Mesenchymal stem cell (in vitro differentiated cells and primary cell): ENCODE measurements at places on chromosomes 2 and 18.
A peak's percentile ranks its signal among the peaks of the same experiment; 100 is the strongest.

DNA sequence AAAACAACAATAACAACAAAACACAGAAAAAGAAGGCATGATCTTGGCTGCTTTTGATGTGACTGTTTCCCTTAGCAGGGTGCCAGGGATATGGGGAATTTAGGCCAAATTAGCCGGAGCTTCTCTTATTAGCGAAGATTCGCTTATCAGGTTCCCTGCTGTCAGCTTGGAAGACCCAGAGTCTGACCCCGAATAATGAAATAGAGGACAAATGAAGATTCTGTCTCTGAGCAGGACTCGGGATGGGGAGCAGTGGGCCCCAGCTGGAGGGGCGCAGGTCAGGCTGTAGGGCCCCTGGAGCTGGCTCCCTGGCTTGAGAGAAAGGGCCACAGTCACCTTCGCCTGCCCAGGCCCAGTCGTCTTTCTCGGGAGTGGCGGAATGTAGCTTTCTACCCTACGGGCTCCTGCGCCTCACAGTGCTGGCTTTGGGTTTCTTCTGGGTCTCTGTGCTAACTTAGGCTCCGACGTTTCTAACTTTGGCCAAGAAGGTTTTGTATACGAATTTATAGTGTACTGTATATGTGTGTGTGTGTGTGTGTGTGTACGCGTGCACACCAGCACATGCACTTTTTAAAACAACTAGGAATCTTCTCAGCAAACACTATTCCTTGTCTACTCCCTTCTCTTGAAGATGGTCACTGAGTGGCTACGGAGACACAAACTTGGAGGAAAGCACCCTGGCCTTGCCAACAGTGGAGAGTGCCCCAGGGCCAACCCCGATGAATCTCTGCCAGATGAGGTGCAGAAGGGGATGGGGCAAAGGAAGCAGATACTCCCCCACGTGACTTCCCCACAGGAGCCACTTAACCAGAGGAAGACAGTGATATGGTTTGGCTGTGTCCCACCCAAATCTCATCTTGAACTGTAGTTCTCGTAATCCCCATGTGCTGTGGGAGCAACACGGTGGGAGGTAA lies 195.6 kb upstream of the COPS8 start:
- peaks cover 3% of the 10 kb centered on the region for H3K4me1 ChIP-seq
- no peak for DNase-seq
- no peak overlapping the region for H3K27ac ChIP-seq
- no peak overlapping the region for H3K4me3 ChIP-seq

- peak; percentile 55 for DNase-seq
- H3K4me3 ChIP-seq: no peak overlapping the region
- no peaks in the 10 kb centered on the region for H3K36me3 ChIP-seq
- no peaks in the 10 kb centered on the region for H3K4me1 ChIP-seq
- H3K27ac ChIP-seq: no peak overlapping the region
Observed at GRCh38 chr2:165720511-165720910, 73.5 kb downstream of the GALNT3 start.

GRCh38 chr2:163123526-163123925 lies 285.0 kb upstream of the KCNH7 start:
- DNase-seq: peak; percentile 18
- H3K27me3 ChIP-seq: no peaks in the 10 kb centered on the region
- no peaks in the 10 kb centered on the region for H3K36me3 ChIP-seq
- H3K4me1 ChIP-seq: no peaks in the 10 kb centered on the region
- H3K4me3 ChIP-seq: no peak overlapping the region

DNA sequence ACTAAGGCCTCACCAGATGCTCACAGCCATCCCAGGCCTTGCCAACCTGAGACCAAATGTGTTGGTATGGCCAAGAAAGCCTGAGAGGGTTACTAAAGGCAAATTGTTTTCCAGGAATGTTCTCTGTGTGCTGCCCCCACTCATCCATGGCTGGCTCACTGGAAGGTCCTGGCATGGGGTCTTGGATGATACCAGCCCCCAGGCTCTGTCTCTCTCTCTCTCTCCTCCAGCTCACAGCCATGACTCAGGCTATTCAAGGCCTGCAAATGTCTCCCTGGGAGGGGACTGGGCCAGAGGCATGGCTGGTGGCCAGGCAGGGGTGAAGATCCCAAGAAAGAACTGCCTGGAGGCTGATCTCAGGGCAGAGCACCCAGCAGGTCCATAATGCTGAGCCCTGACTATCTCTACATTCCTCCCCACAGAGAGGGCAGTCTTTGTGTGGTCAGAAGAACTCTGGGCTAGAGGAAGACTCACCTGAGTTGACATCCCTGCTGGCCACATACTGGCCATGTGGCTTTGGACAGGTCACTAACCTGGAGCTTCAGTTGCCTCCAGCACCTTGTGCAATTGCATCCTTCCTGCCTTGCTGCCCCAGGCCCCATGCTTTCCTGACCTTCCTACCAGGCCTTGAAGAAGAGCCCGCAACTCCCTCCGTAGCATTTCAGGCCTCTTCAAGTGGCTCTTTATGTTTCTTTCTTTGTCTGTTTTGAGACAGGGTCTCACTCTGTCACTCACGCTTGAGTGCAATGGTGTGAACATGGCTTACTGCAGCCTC lies 150.4 kb downstream of the ZFP36L2 start:
- H3K4me3 ChIP-seq: no peak overlapping the region
- peaks cover 34% of the 10 kb centered on the region for H3K4me1 ChIP-seq
- peak; percentile 81 for DNase-seq
- no peaks in the 10 kb centered on the region for H3K27me3 ChIP-seq

- H3K4me3 ChIP-seq: no peak overlapping the region
- no peaks in the 10 kb centered on the region for H3K36me3 ChIP-seq
- DNase-seq: no peak
- H3K27ac ChIP-seq: no peak overlapping the region
- no peaks in the 10 kb centered on the region for H3K27me3 ChIP-seq
Observed at GRCh38 chr18:44258576-44258975, 422.1 kb upstream of the SETBP1 start.

DNA sequence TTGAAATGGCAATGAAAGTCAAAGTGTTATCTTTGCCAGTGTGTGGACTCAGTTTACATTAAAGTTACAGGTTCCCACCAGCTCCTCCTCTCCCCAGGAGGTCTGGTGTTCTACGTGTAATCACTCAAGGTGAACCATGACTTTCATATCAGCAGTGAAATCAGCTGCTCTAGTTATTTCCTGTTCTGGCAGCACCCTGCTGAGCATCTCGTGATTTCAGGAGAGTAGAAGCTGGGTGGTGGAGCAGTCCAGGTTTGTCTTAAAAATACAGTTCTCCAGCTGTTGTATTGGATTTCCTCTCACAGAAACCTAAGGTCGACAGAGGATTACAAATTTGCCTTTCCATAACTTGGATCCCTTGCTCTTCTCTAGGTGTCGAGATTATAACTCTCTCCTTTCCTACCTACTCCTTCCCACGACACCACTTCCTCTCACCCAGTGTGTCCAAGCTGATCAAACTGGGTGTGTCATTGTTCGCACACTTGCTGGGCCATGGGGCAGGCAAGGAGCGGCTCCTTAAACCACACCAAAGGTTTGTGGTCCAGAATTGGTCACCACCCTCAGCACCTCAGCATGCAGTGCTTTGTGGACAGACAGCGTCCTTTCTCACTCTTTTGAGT lies 13.0 kb upstream of the ARHGAP25 start:
- no peak overlapping the region for H3K4me3 ChIP-seq
- peaks cover 3% of the 10 kb centered on the region for H3K27me3 ChIP-seq
- no peak for DNase-seq
- H3K36me3 ChIP-seq: no peaks in the 10 kb centered on the region
- peaks cover 3% of the 10 kb centered on the region for H3K4me1 ChIP-seq

DNA sequence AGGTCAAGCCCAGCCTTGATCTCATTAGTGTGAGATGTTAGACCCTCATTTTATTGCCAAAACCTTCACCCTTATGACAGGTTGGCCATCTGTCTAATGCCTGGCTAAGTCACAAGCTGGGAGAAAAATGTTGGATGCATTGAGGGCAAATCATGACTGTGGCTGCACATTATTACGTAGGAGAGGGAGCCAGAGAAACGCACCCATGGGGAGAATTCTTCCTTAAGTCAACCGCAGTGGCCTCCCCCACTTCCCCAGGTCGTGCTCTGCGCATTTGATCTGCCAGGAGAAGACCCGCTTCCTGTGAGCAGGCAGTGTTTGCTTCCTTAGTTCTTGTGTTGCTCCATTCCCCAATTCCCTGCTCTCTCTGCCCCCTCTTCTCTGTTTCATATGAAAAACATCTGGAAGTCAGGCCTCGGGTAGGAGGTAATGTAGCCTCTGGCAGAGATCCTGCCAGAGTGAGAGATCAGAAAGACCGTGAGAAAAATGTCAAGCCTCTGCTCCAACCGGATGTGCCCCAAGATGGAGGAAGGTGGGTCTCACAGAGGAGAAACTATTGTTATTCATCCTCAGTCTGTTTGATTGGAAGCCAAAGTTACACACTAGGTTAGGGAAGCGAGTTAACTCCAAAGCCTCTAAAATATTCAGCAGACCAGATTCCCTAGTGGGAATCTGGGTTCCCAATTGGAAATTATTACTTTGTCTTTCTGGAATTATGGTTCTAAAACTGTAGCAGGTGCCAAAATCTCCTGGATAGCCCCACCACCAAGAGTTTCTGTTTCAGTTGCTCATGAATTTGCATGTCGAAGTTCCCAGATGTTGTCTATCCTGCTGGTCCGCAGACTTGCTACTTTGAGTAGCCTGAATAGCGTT lies 144.3 kb upstream of the PELI1 start:
- peaks cover 8% of the 10 kb centered on the region for H3K4me1 ChIP-seq
- no peaks in the 10 kb centered on the region for H3K27me3 ChIP-seq
- no peaks in the 10 kb centered on the region for H3K36me3 ChIP-seq
- no peak overlapping the region for H3K4me3 ChIP-seq
- no peak overlapping the region for H3K27ac ChIP-seq

DNA sequence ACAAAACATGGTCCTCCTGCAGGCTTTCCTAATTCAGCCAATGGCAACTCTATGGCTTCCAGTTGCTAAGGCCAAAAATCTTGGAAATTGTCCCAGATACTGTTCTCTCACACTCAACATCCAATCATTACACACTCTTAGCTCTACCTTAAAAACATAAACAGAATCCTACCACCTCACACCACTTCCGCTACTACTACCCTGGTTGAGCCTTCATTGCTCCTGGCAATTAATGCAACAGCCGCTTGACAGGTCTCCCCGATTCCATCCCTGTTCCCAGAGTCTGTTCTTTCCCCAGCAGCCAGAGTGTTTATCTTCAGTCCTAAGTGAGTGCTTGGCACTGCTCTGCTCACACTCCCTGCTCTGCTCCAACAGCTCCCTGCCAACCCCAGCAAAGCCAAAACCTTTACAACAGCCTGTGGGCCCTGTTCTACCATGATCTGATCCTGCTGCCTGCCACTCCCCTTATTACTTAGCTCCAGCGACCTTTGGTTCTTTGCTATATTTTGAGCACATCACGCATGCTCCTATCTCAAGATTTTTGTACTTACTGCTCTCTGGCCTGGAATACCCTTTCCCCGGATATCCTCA lies 67.5 kb upstream of the AMMECR1L start:
- no peak overlapping the region for H3K4me3 ChIP-seq
- H3K36me3 ChIP-seq: peaks cover 21% of the 10 kb centered on the region
- H3K27me3 ChIP-seq: no peaks in the 10 kb centered on the region
- no peak overlapping the region for H3K27ac ChIP-seq
- no peak for DNase-seq
- H3K4me1 ChIP-seq: no peaks in the 10 kb centered on the region

DNA sequence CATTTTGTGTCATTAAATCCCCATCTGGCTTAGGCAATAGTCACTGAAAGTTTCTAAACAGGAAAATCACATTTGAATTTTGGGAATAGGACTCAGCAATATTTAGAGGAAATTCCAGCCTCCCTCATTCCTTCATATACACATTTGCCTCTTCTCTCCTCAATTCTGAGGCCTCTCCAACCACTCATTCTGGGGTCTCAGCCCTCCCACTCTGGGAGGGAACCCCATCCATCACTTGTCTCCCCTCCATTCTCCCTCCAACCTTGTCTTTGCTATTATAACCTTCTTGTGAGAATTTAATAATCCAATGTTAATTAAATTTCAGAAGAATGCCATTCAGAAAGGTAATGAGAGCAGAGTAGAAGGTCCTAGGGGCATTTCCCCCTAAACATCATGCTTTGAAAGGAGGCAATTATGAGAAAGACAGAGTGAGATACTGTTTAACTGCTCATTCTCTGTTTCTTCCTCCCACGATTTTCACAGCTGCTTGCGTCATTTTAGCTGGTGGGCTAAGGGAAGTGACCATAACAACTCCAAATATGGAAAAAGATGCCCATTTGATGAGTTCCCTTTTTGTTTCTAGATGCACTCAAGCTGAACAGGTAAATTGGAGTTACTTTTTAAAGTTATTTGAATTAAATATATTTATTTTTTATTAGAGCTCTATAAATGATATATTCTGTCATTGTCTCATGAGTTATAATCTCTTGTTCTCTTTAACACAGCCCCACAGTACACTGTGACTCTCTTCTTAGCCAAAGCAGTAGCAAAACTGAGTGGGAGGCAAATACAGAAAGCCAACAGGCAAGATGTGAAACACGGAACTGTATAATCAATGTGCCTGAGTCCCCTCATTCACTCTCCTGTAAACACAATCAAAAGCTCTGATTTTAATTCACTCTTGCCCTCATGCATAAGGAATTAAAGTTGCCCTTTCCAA lies 135.1 kb downstream of the DLGAP1 start:
- no peak for DNase-seq
- no peak overlapping the region for H3K4me3 ChIP-seq
- H3K36me3 ChIP-seq: no peaks in the 10 kb centered on the region
- no peaks in the 10 kb centered on the region for H3K4me1 ChIP-seq

DNA sequence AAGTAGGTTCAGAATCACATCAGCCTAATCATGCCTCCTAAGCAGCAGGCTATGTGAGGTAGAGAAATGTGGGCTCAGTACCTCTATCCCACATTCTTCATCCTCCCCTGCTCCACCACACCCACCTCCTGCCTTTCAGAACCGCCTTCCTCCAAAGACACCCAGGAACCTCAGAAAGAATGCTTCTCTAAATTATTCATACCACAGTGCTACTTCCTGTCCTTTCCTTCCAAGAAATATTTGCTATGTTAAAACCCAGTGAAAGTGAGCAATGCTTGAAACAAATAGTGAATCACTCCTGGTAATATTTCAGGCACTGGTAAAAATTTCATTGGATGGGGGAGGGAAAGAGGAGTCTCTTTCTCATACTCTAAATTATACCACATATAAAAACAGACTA lies 24.0 kb upstream of the CREB1 start:
- H3K36me3 ChIP-seq: no peaks in the 10 kb centered on the region
- peak overlapping the region; percentile 97 for H3K27ac ChIP-seq
- H3K27me3 ChIP-seq: no peaks in the 10 kb centered on the region
- DNase-seq: peak; percentile 50
